ENCODE measurements at places on chromosomes 16 and 17.

DNA sequence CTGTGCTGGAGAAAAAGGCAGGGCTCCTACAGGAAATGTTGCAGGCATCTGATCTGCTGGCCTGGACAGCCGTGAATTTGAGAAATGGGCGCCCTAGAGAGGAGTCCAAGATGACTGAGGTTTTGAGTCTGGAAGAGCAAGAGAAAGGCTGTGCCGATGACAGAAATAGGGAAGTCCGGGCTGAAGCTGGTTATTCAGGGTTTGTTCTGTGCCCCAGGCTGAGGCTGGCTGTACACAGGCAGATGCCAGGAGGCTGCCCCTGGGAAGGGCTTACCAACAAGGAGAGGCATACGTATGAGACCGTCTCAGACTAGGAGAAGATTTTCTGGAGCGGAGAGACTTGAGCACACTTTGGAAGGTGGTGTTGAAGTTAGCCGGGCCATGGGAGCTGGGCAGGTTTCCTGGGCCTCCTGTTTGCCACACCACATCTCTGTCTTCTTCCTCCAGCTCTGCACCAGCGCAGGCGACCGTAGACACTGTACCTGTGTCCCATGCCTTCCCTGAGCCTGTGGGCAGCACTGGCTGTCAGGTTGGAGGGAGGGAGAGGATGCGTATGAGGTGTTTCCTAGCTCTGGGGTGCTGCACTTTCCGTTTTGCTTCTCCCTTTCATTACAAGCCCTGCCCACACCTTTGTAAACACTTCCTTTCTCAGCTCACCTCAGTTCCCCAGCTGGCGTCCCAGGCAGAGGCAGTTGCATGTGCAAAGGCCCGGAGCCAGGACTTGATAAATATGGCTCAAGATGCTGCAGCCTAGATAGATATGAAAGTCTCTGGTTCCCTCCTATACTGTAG lies 80.8 kb downstream of the SPECC1 start:
- peak; percentile 65 for DNase-seq

- no peak for DNase-seq
Measured at GRCh38 chr16:81457326-81458133, 12.9 kb downstream of the CMIP start.

DNA sequence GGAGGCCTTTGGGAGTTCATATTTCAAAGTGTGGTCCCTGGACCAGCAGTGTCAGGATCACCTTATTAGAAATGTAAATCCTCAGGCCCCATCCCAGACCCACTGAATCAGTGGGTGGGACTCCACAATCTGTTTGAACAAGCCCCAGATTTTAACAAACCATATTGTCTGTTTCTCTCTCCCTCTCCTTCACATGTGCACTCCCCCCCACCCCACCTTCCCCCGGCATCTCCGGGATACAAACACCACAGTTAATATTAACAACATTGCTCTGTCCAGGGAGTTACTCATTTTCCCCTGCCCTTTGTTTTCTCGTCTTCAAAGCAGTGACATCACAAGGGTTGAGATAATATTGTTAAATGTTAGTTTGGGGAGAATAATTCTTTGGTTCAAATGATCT lies 127.3 kb downstream of the KATNIP start:
- no peak for DNase-seq

GRCh38 chr16:2426941-2427361 lies 2.3 kb upstream of the CCNF start:
- DNase-seq, result no peak

DNA sequence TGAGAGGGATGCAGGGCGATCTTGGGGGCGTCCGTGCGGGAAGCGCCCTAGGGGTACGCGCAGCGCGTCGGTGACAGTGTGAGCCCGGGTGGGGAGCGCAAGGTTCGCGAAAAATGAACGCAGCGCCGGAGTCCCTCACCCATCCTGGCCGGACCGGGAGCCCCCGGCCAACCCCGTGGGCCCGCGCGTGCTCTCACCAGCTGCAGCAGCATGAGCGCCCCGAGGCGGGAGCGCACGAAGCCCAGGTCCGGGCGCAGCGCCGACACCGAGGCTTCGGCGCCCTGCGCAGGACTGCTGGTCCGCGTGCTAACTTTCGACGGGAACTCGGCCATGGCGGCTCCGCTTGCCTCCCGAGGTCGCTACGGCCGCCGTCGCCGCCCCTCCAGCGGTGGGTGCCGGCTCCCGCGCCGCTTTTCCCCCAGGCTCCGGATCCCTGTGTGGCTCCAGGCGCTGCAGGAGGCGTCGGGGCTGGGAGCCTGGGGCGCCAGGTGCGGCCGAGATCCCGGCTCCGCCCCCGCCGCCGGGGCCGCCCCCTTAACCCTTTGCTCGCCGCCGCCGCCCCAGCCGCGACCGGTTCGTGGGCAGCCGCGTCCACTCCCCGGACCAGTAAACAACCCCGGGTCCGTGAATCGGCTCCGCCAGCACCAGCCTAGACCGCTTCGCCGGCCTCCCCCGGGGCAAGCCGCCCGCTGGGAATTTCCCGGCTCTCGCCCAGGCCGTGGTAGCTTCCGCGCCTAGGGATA lies at the start of gene PLLP:
Gene PLLP (minus strand): TSS at position 464 of the 743 bp plus-strand sequence. CDS start 132 bp downstream, at position 332.
- DNase-seq, result peak; percentile 54
